Urothelium cell line (cell line): ENCODE measurements at places on chromosomes 11 and 22.

GRCh38 chr22:27462190-27462589, 339.4 kb downstream of the MN1 start:
- peak; percentile 59 for DNase-seq

- DNase-seq, result no peak
Measured at GRCh38 chr11:73800276-73800806, 12.7 kb downstream of the MRPL48 start.

DNA sequence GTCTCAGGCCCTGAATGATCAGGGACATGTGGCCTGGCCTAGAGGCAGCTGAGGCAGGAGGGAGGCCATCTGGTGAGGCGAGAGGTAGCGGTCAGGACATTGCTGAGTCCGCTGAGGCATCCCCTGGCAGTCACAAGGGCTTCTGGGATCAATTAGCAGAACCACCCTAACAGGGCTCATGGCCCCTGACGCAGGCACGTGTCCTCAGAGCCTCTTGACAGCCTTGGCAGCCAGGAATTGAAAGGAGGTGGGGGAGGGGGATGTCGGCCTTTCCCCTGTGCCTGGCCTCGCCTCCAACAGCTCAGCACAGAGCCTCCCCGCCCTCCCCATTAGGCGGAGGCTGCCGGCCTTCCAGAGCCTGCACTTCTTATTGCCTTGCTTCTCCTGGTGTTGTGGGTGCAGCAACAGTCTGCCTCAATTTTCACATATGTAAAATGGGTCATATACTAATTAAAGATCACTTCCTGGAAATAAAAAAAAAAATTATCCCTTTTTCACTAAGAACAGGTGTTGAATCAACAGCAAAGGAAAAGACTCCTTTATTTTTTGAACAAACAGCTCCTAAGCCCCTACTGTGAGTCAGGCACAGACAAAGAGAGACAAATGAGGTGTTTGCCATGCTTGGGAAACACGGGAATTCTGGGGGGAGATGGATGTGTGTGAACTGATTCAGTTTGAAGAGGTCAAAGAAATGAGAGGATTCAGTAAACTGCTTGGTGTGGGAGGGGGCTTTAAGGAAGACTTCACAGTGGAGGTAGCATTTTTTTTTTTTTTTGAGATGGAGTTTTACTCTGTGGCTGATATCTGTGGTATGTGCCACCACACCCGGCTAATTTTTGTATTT, 55.3 kb downstream of the NFAM1 start:
- DNase-seq, result no peak

DNA sequence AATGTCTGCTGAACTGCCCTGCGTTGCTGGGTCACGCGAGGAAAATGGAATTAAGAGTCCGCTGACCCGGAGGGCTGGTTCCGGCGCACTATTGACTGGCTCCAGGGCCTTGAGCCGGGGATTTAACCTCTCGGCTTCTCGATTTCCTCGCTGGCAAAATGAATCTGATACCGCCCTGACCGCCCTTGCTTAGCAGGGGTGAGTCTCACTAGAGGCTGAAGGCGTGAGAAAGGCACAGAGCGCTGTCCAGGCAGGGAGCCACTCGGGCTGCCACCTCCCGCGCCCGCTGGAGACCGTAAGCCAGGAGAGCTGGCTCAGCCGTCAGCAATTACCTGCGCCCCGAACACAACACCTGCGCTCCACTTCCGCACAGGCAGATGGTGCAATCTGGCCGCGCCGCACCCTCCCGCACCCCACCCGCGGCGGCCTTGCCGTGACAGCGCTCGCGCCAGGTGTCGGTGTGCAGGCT, 65.6 kb downstream of the BUD13 start:
- DNase-seq, result no peak

- no peak for DNase-seq
Measured at GRCh38 chr11:72250661-72251464, 6.9 kb upstream of the PHOX2A start.

- no peak for DNase-seq
Measured at GRCh38 chr11:84056653-84057376, 770.6 kb upstream of the CCDC90B start.

- no peak for DNase-seq
Measured at GRCh38 chr11:67561971-67562619, 21.5 kb upstream of the GSTP1 start.

DNA sequence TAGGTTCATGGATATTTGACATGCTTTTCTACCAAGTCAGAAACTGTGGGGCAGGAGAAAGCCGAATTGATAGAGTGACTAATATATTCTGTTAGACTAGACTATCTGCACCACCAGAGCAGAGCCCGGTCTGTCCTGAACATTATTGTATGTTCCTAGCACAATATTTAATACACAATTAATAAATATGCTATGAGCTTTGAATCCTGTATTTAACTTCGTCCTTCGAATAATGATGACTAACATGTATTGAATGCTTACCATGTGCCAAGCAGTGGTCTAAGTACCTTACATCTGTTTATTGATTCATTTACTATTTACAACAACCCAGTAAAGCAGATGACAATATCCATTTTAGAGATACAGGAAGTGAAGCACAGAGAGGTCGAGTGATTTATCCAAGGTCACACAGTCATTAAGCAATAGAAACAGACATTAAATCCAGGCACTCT, 44.8 kb upstream of the ANO3 start:
- DNase-seq, result no peak

DNA sequence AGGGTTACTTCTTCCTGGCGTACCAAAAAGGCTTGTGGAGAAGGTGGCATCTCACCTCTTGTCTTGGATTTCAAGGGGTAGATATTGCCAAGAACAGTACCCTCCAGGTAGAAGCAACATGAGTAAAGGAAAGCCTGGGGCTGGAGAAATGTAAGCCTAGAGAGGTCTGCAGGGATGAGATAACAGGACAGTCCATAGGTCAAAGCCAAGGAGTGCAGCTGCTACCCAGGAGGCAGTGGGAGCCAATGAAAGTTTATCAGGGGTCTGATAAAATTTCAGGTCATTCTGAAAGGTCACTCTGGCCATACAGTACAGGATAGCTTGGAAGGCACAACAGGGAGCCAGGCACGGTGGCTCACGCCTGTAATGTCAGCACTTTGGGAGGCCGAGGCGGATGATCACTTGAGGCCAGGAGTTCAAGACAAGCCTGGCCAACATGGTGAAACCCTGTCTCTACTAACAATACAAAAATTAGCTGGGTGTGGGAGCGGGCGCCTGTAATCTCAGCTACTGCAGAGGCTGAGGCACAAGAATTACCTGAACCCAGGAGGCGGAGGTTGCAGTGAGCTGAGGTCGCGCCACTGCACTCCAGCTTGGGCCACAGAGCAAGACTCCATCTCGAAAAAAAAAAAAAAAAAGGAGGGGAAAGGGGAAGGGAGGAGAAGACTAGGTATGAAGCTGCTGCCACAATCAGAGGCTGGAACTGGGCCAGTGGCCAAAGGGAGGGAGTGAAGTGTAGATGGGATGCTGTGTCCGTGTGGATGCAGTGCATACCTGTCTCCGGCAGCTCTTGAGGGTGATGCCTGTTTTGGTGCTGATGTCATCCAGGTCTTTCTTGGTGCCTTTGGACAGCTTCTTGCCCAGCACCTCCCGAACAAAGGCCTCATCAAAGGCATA, 1.2 kb downstream of the FIBP start:
- DNase-seq, result no peak

DNA sequence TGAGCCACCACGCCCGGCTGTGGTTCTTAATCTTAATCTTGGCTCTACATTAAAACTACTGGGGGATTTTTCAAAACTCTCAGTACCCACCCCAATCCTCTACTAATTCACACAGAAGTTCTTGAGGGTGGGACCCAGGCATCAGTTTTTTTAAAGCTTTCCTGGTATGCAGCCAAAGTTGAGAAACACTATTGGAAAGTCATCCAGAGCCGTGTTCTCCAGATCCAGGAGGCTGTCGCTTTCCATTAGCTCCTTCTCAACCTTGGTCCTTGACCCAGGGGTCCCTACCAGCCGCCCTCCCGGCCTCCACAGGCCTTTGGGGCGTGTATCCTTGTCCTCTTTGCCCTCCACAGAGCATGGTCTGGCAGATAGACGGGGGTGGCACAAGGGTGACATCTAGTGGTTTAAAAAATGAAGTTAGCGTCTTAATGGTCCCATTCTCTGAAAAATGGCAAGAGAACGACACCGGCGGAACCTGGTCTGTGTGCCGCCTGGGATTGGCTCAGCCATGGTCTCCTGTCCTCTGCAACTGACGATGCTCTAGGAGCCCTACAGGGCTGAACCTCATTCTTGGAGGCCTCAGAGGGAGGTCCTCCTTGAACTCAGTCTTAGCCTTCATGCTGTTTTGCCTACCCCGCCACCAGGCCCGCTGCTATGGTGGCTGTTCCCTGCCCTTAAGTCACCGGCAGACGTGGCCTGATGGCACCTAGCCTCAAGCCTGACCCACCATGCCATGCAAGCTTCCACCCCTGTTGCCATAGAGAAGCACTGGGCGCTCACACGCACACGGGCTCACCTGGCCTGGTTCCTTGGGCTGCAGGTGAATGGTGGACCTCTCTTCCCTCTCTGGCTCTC, 152.0 kb upstream of the SYN3 start:
- DNase-seq, result peak; percentile 76

DNA sequence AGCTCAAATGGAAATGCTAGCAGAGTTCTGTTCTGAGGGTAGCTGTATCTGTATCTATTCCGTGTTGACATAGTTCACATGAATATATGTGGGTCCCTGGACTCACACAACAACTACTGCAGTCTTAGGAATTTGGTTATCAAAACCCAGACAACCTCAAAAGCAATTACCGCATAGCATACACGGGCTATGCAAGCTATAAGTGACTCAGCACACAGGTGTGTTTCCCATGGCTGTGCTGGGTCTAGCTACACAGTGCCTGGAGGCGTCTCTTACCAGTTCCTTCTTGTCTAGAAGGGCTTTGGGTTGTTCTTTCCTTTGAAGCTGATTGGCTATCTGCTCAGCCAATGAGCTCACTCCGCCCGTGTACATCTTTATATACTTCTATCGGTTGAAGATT, 98.2 kb upstream of the BID start:
- no peak for DNase-seq

DNA sequence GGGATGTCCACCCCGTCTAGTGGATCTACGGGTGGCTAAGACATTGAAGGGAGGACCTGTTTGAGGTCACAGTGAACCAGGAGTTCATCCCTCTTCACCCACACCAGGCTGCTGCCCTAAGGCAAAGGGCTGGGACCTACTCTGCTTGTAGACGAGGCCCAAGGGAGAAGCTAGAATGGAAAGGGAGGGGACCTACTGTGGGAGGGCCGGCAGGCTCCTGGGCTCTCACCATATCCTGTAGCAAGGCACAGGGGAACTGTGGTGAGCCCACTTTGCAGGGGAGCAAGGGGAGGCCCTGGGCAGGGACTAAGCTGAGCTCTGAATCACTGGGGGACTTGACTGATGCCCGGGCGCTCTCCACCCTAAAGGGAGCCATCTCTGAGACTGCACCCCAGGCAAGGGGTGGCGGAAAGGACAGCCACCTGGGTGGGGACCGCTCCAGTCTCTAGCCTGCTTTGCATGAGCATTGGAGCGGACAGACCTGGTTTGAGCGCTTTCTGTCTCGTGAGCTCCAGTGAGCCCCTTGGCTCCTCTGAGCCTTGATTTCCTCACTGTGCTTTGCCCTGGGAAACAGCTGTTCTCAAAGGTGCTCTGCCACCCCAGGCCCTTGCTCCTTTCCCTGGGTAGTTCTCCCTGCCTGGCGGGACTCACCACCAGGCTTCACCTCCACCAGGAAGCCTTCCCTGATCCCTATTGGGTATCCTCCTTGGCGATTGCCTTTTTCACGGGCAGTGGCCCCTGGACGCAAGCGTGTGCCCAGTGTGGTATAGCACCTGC, 24.2 kb downstream of the PARVG start:
- DNase-seq, result no peak

GRCh38 chr11:61828629-61829407, 718 bp downstream of the FADS2 start:
- peak; percentile 68 for DNase-seq

- DNase-seq, result no peak
Measured at GRCh38 chr11:110465231-110465630, 35.5 kb downstream of the FDX1 start.

DNA sequence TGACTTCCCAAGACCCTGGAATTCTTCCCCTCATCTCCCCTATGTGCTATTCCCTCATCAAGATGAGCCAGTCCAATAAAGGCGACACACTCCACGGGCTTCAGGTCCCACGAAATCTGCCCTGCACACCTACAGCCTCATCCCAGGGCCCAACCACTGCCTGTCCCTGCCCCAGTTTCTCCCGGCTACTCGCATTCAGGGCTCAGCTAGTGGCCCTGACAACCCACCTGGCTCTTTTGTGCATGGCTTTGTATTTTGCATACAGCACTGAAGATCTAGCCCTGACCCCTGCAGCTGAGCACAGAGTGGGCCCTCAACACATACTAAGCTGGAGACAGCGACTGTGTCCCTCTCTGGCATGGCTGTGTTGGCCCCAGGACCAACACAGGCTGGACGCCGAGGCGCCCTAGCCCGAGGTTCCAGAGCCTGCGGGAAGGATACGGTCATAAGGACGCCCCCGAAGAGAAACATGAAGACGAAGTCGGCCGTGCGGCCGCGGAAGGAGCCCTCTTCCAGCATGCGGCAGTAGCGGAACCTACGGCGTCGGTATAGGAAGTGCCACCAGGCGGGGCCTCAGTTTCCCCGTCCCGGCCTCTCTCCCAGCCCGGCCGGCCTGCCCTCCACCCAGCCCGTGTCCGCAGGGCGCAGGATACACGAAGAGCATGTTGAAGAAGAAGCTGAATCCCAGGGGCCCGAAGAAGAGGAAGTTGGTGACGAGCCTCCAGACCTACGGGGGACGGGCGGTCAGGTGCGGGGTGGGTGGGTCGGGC, 710 bp downstream of the DERL3 start:
- no peak for DNase-seq

GRCh38 chr11:130553306-130553705, 104.9 kb downstream of the ADAMTS15 start:
- DNase-seq, result no peak

- no peak for DNase-seq
Measured at GRCh38 chr22:22389467-22389866, 119.1 kb downstream of the ZNF280B start.

DNA sequence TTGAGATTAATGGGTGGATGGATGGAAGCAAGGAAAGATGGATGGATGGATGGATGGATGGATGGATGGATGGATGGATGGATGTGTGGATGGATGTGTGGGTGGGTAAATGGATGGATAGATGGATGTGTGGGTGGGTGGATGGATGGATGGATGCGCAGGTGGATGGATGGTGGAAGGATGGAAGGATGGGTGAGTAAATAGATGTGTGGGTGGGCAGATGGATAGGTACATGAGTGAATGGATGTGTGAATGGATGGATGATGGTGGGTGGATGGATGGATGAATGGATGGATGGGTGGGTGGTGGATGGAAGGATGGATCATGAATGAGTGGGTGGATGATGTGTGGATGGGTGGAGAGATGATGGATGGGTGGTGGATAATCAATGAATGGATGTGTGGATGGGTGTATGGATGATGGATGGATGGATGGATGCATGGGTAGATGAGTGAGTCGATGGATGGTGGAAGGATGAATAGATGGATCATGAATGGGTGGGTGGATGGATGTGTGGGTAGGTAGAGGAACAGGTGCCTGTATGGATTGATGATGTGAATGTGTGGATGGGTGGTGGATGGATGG, 375.2 kb downstream of the BRD1 start:
- DNase-seq, result no peak

DNA sequence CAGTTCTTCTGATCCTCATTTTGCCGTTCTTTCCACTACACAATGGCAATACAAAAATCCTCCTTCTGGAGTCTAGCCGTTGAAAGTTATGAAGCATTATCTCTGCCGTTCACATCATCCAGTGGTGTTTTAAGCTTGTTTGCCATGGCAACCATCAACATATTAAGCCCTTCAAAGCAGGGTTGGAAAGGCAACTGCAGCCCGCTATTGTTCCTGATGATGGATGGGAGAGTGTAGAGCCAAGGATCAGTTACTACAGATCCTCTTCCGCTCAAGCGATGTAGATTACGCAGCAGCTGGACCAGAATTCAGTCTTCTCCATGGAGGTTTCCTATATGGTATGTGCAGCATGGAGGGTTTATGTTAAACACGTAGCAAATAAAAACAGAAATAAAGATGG, 352.7 kb downstream of the NTM start:
- no peak for DNase-seq
